ENCODE measurements at places on chromosomes 3 and 15.

- no peak for DNase-seq
These were observed 121.4 kb downstream of the KLF13 start for GRCh38 chr15:31447931-31448634.

DNA sequence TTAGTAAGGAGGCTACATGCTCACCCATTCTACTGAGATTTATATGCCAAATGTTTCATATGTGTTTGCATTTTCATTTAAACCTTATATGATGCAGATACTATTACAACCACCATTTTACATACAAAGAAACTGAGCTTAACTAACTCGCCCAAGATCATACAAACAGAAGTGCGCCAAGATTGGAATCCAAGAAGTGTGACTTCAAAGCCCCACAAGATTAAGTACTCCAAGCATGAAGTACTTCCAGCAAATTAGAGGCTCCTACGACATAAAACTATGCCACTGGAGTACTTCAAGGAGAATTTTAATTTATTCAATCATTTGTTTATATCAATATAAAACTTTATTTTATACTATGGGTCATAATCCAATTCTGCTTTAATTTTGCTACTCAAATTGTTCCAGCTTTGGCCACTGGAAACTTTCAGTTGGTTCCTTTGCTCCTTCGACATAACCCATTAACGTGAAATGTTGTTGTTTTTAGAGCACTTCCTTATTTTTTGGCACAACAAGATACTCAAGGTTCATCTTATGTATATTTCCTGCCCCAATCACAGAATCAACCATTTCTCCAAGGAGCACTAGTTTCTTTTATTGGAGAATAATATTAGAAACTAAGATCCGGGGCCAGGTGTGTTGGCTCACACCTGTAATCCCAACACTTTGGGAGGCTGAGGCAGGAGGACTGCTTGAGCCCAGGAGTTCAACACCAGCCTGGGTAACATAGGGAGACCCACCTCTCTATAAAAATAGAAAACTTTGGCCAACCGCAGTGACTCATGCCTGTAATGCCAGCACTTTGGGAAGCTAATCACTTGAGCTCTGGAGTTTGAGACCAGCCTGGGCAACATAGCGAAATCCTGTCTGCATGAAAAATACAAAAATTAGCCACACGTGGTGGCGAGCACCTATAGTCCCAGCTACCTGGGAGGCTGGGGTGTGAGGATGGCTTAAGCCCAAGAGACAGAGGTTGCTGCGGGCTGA is 10.4 kb downstream of the INO80 start:
- DNase-seq: no peak

DNA sequence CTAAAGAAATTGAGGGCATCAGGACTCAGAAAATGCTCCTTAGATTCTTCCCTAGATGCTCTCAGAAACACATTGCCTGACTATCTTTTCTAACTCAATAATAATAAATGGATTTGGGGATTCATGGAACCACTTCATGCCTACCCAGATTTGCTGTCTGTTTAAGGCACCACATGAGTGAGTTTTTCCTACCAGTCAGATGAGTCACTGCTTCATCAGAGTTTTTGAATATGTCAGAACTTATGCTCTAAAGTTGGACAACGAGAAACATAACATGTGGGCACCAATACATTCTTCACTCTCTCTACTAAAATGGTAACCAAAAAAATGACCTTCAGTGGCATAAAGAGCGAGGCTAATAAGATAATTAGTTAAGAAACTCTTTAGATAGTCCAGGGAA is 1135.1 kb downstream of the TUSC7 start:
- DNase-seq: no peak

DNA sequence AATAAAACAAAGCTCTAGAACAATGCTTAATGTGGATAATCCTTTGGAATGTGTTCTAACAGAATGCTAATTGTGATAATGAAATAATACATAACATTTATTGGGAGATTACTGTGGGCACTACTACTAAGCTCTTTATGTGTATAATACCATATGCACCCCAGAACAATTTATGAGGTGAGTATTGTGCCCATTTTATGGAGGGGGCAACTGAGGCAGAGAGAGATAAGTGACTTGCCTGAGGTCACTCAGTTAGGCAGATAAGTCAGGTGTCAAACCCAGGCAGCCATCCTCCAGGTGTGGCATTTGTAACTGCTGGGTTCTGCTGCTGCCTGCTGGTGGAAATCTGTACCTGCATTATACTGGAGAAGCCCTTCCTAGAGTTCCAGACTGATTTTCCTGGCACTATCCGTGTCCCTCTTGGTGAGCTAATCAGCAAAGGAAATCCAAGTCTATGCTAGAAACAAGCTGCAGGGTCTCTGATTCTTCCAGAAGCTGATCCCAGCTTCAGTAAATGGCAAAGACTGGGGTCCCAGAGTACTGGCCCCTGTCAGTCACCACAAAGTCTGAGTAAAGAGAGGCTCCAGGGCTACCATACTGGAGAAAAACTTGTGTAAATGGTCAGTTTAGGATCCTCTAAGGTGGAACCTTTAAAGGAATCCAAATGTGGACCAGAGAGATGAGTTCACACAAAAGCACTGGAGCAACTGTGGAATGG is 22.6 kb upstream of the RBP1 start:
- DNase-seq: peak; percentile 79

- peak; percentile 45 for DNase-seq
These were observed 144.6 kb upstream of the MEF2A start for GRCh38 chr15:99421172-99421656.

DNA sequence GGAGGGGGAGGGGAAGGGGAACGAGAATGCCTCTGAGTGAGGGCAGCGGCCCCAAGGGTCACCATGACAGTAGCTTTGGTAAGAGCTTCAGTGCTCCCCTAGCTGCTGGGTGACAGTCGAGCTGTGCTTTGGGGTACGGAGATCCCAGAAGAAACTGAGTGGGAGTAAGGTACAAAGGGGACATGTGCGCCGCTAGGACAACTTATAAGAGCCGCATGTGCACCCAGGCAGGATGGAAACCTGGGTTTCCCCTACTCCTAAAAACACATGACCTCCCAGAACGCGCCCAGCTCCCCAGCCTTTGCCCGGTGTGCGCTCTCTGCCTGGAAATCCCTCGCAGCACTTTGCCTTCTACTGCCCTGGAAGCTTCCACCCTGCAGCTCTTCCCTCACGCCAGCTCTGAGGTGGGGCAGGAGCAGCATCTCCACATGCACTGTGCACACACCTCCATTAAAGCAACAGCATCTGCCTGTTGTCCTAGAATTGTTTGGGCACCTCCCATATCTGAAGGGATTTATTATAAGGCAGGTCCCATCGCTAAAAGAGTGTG is 232.2 kb downstream of the ADAMTS17 start:
- DNase-seq: no peak

DNA sequence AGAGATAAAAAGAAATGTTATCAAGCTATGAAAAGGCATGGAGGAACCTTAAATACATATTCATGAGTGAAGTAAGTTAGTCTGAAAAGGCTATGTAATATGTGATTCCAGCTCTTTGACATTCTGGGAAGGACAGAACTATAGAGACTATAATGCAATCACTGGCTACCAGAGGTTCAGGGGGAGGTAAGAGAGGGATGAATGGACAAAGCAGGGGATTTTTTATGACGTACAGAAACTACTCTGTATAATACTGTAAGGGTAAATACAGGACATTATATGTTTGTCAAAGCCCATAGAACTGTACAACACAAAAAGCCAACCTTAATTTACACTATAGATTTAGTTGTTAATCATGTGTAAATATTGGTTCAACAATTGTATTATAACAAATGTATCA is 46.1 kb downstream of the MCTP2 start:
- DNase-seq: peak; percentile 24

- no peak for DNase-seq
These were observed 2.5 kb upstream of the PCSK6 start for GRCh38 chr15:101491734-101492640.

GRCh38 chr3:57078635-57079473 is 18.4 kb downstream of the SPATA12 start:
- DNase-seq: peak; percentile 59

DNA sequence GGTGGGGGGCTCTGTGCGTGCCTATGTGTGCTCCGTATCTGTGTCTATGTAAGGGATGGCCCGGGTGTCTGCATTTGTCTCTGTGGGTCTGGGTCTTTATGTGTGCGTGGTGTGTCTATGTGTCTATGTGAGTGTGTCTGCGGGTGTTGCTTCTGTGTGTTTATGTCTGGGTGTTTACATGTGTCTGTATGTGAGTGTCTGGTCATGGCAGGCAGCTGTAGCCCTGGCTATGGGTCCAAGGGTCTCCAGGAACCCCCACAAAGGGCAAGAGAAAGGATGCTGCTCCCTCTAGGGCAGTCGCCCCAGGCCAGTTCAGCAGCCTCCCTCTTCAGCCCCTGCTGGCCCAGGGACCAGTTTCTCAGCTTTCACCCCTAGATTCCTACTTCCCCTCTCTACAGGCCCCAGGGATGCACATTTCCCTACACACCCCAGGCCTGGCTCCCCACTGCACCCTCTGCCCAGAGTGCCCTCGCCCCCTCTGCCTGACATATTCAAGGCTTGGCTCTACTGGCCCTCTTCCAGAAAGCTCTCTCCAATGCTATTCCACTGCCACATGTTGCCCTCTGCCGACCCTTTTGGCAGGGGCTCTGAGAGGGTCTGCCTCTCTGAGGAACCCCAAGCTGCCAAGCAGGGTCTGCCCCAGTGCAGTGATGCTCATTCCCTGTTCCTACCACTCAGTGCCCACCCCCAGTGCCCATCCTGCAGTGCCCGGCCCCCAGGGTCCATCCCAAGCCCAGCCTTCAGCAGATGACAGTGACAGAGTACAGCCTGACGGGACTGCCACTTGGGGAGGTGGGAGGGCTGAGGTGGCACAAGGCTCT is 1.0 kb upstream of the MYL3 start:
- DNase-seq: no peak

- no peak for DNase-seq
These were observed 28.2 kb downstream of the IDH2 start for GRCh38 chr15:90074023-90074422.

GRCh38 chr3:30443756-30444673 is 162.4 kb upstream of the TGFBR2 start:
- no peak for DNase-seq

DNA sequence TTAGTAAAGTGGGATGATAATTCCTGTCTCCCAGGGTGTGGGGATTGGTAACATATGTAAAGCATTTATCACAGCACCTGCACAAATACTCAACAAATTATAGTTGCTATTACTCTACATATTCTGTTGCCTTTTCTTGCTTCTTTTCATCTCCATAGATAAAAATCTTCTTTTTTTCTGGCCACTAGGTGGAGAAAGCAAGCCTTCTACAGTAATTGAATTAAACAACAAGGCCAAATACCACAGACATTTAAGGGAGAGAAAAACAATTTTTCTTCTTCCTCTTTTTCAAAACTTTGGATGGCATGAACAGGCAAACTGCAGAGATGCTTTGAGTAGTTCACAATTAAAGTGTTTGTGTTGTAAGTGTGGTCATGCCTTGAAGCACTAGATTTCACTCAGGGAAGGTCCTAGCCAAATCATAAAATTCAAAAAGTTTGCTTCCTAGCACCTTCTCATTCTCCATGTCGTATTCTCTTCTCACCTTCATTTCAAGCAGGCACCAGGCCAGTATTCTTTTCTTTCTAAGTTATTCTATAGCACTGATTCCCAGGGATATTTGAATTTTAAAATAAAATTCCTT is 493.4 kb upstream of the TGFBR2 start:
- DNase-seq: peak; percentile 61

All from NCI-H69 (cell line).